ENCODE measurements at places on chromosomes 13 and 19.

DNA sequence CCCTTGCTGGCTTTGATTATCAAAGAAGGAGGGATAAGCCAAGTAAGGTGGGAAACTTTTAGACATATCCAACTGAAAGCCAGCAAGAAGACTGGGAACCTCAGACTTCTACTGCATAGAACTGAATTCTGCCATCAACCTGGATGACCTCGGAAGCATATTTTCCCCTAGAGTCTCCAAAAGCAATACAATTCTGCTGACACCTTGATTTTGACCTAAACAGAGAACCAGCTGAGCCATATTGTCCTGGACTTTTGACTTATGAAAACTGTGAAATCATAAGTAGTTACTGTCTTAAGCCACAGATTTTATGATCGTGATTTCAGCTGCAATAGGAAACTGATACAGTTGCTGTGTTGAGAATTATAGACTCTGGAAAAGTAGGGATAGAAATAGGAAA is 227.6 kb downstream of the PCDH20 start:
- no peak for DNase-seq

DNA sequence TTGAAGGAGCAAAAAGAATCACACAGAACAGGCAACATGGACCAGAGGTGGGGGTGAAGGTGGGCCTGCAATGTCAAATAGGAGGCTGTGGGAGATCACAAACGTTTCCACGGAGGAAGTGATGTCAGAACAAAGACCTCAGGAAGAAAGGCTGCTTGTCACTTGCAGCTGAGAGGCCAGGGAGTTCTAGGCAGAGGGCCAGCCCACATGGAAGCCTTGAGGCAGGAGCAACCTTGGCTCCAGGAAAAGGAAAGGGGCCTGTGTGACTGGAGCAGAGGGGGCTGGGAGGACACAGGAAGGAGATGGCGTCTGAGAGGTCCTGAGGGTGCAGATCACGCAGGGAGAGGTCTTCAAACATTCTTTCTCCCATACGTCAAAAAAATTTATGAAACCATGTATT is 16.3 kb downstream of the ZNF160 start:
- peak; percentile 73 for DNase-seq

- DNase-seq, result no peak
Observed at GRCh38 chr19:51417810-51418157, 342 bp upstream of the SIGLEC10 start.

GRCh38 chr19:29247872-29248271 is 34.9 kb upstream of the UQCRFS1 start:
- no peak for DNase-seq

GRCh38 chr19:18889949-18890745 is 5.8 kb downstream of the CERS1 start:
- DNase-seq, result no peak

GRCh38 chr19:56637976-56638555 is 4.9 kb upstream of the SMIM17 start:
- no peak for DNase-seq
